ENCODE measurements at places on chromosomes 2 and 18.

DNA sequence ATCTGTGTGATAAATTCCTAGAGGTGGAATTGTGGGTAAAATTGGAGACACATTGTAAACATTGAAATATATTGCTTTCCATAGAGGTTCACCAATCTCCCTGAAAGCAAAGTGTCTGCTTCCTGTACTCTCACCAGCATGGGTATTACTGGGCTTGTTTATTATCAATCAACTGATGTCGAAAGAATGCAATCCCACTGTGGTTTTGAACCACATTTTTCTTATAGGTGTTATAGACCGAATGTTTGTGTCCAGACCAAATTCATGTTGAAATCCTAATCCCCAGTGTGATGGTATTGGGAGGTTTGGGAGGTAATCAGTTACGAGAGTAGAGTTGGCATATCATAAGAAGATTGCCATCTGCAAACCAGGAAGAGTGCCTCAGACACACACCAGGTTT is 1212.4 kb downstream of the LRP1B start:
- DNase-seq = no peak

DNA sequence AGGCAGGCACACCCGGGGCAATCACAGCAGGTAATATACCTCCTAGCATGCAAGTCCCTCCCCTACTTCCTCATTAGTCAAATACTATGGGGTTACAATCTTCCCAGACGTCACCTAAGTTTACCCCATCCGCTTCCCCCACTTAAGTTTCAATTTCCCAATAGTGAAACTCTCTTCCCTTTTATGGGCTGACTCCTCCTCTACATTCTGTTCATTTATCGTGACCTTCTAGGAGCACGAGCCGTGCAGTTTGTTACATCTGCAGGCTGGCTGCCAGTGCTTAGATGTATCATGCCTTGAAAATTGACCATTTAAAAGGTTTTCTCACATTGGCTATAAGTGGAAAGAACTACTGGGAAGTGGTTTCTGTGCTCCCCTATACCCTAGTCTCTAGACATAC is 1357.8 kb upstream of the CRIM1 start:
- DNase-seq = no peak

GRCh38 chr18:26708806-26709716 is 156.4 kb downstream of the AQP4 start:
- DNase-seq = no peak

GRCh38 chr2:12316476-12316875 is 400.3 kb upstream of the TRIB2 start:
- no peak for DNase-seq

GRCh38 chr18:46566111-46566510 is 90.9 kb downstream of the LOXHD1 start:
- no peak for DNase-seq

- no peak for DNase-seq
These were observed 147.7 kb downstream of the CTNNA2 start for GRCh38 chr2:79660557-79660956.

GRCh38 chr2:179348906-179349305 is 84.3 kb upstream of the SESTD1 start:
- DNase-seq = no peak

DNA sequence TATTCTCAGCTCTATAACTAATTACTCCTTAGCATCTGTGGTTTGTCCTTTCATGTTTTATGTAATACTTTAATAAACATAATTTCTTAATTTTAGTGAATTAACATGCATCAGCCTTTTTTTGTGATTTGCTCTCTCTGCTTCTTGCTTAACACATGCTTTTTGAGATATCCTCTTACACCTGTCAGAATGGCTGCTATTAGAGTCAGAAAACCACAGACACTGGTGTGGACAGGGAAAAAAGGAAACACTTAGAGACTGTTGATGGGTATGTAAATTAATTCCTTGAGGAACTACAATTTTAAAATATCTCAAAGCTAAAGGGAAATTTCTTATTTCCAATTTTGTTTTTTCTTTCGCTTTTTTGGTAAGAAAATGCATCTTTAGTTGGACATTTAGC is 549.0 kb downstream of the ZNF804A start:
- no peak for DNase-seq

GRCh38 chr2:11799826-11800225 is 53.4 kb downstream of the LPIN1 start:
- no peak for DNase-seq

GRCh38 chr2:165609672-165610071 is 140.2 kb downstream of the CSRNP3 start:
- DNase-seq = no peak

DNA sequence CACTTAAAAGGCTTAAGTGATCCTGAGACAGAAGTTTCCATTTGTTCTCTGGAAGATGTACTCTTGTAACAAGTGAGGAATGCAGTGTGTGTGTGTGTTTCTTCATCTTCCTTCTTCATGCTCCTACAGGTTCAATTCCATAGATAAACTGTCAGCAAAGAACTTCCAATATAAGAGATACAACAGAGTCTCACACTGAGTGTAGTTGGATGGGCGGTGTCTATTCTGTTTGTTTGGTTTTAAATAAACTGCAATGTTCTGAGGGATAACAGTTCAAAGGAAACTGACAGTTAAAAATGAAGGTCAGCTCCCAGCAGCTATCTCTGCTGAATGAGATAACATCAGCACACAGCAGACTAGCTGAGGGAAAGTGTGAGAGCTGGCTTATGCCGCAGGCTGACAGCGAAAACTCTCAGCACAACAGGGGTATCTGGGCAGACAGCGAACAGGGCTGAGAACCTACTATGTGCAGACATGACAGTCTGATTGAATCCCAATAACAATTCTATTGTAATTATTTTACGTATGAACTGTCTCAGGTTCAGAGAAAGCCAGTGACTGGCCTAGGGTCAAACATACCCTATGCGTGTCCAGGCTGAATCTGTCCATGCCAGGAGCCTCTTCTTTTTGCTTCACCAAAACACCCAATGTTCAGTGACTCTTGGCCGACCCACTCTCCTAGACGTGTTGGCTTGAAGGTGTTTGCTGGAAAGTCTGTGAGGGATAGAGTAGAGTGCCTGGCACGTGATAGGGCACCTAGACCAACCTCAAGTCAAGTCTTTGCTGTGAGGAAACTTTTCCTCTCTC is 201.9 kb upstream of the TRIB2 start:
- DNase-seq = no peak

DNA sequence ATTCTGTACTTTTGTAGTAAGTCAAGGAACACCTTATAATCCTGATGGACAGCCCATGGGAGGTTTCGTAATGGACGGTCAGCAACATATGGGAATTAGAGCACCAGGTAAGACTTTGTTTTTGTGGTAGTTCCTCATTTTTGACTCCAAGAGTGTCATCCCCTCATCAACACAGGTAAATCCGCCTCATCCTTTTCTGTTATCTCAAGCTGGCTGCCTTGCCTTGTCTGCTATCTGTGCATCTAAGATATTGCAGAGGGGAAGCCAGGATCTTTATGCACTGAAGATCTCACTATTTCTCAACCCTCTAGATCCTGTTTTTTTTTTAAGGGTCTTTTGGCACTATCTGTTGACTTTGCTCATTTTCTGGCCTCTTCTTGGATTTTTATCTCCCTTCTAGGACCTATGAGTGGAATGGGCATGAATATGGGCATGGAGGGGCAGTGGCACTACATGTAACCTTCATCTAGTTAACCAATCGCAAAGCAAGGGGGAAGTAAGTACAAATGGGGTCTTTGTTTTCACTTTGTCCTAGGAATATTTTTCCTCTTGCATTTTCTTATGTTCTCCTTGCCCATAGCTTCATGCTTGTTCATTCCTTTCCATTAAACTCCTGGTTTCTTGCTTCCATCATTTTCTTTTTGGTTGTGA is 133.8 kb downstream of the MEIS1 start:
- no peak for DNase-seq

DNA sequence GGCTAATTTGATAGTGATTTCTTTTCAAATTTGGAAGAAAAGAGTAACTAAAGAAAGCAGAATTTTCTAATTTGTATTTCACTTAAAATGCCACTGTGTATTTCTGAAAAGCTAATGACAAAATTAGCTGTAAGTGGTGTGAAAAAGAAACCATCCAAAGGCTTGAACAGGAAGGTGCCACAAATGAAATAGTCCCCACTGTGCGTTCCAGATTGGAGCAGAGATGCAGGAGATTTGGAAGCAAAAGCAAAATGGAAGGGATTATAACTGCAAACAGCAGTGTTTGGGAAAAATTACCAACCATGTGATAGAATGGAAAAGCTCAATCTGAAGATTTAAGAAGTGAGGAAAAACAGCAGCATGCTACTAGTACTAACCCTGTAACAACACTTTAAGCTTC is 498.7 kb downstream of the SUCLG1 start:
- DNase-seq = no peak

DNA sequence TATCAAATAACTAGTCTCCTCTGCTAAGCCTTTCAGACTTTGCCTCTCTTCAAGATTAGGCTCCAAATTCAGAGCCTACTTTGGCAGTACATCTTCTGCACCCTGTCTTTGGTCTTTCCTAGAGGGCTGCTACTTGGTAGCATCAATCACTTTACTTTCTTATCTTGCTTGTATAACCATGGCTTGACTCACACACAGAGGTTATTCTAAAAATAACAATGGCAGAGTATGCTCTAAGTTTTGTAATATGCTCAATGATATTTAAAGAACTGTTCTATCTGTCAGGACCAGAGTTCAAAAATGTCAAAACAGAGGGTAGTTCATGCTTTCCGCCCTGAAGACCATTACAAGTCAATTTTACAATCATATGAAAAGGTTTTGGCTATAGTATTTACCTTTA is 27.7 kb downstream of the THOC1 start:
- DNase-seq = no peak

- DNase-seq = no peak
These were observed 123.3 kb downstream of the CLIP4 start for GRCh38 chr2:29238497-29238896.

DNA sequence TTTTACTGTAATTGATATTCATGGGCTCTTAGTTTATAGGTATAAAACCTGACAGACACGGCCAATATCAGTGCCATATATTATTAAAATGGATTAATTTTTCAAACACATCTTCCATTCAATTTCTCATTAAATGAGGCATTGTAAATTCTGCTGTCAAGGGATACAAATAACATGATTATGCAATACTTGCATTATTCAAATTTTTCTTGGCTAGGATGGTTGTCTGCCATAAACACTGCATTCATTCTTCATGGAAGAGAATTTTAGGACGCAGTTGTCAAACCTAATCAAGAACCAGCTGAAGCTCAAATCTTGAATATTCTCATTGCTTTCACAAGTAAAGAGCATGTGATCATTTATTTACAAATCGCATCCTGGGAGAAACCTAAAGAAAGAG is 255.6 kb downstream of the RDH14 start:
- DNase-seq = no peak

GRCh38 chr2:99442837-99443236 is 47.0 kb downstream of the REV1 start:
- no peak for DNase-seq

- DNase-seq = peak; percentile 5
These were observed 257.7 kb downstream of the PTGR3 start for GRCh38 chr18:74951165-74951760.

- DNase-seq = peak; percentile 52
These were observed 308.4 kb downstream of the XIRP2 start for GRCh38 chr2:167196461-167197252.

- no peak for DNase-seq
These were observed 30.4 kb downstream of the KLF7 start for GRCh38 chr2:207135340-207135739.

DNA sequence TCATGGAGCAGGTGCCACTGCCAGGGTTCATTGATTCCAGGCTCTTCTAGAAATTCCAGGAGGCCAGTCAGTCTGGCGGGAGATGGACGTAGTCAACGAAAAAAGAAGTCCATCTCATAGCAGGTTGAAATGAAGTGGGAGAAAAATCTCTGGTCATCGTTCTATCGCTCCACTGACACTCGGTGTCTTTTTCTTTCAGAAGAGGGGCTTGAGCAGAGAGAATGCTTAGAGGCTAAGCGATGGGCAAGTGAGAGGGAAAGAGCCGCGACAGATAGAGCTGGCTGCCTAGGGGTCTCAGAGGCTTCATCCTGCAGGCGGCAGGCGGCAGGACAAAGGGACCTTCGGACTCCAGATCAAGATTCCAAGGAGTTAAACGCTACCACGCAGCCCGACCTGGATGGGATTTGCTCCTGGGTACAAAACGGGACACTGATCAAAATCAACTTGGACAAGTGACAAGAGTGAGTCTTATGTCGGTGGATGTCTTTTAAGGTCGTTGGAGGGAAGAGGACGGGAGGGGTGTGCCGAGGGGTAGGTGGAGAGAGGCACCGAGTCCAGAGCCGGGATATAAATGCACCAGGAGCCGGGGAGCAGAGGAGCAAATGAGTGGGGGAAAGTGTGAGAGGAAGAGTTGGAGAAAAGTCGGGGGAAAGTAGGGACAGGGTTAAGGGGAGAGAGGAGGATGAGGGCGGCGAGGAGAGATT is 677 bp upstream of the TMEM178A start:
- DNase-seq = no peak

- no peak for DNase-seq
These were observed 109.1 kb upstream of the DNAJC10 start for GRCh38 chr2:182606728-182607681.

- no peak for DNase-seq
These were observed 642.9 kb downstream of the ZEB2 start for GRCh38 chr2:143877056-143877455.

DNA sequence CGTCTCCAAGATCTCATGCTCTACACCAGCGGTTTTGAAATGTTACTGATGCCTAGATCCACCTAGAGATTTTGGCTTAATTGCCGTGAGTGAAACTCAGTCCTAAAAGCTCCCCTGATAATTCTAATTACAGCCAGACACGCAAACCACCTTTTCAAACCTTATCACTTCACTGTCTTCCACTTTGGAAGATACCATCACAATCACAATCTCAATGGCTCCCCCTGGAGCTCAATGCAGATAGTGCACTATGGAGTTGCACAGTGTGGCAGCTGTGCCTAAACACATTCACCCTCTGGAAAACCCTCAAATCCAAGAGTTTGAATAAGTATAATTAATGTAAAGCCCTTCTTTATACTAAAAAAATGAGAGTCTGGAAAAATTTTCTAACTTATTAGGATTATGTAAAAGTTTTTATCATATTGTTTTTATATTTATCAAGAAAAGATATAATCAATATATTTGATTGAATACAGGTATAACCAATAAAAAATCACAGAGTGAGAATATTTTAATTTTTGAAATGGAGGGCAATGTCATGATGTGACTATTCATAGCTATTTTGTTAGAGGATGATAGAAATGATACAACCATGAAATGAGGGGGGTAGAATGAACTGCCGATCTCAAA is 102.9 kb upstream of the SLC8A1 start:
- DNase-seq = peak; percentile 5

DNA sequence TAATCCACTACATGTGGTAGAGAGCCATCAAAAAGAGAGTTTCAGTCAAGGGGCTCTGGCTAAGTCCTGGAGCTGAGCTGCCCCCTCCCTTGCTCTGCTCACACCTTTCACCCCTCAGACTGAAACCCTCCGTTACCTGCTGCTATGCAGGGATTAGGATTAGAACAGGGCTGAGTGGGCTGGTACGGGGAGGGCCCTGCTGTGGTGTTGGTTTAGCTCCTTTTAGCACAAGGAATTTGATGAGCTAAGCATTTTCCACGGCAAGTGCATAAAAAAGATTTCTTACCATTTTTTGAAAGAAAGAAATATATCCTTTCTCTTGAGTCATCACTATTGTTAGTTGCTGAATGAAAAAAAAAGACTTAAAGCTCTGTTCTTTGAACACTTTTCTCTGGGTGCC is 46.3 kb downstream of the TCF7L1 start:
- DNase-seq = no peak
